ENCODE measurements at places on chromosomes 2 and 18.

GRCh38 chr18:10847408-10847790 is 302.0 kb downstream of the PIEZO2 start:
- no peak for DNase-seq
- no peak overlapping the region for H3K27ac ChIP-seq
- H3K36me3 ChIP-seq: no peaks in the 10 kb centered on the region
- H3K27me3 ChIP-seq: no peaks in the 10 kb centered on the region
- no peak overlapping the region for H3K4me3 ChIP-seq

- no peak for DNase-seq
- no peaks in the 10 kb centered on the region for H3K36me3 ChIP-seq
- H3K27me3 ChIP-seq: peaks cover 2% of the 10 kb centered on the region
- H3K4me3 ChIP-seq: no peak overlapping the region
- no peak overlapping the region for H3K27ac ChIP-seq
- H3K4me1 ChIP-seq: no peaks in the 10 kb centered on the region
These were observed 94.0 kb downstream of the CELF4 start for GRCh38 chr18:37471637-37472036.

DNA sequence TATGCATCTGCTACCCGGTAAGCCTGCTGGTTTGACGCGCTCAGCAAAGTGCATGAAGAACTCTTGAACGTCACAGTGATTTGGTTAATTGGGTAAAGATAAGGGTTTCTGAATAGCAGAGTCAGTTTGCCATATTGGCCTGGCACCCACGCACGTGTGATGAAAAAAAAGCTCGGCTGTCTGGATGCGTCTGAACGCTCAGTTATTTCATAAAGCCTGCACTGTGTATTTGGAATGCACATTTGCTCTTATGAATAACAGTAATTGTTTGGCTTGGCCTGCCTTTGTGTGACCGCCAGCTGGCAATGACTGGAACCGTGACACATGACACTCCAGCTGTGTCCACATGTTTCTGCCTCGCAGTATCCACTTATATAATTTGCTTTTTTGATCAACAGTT is 129.2 kb upstream of the MEIS1 start:
- no peaks in the 10 kb centered on the region for H3K36me3 ChIP-seq
- H3K27me3 ChIP-seq: no peaks in the 10 kb centered on the region
- no peaks in the 10 kb centered on the region for H3K4me1 ChIP-seq
- H3K27ac ChIP-seq: no peak overlapping the region
- no peak for DNase-seq

DNA sequence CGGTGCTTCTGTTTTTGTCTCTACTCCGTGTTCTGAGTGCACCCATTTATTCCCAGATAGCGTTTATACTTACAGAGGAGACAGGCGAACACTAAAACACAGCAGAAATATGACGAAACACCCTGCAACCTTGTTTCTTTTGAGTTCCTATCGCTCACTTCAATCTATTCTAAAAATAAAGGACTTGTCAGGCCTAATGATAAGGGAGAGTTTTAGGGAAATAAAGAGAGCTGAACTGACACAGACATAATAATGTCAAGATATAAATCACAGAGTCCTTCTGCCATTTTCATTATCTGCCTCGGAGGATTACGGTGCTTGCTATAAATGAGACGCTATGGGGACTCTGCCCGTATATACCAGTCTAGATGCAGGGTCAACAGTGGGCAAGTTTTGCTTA is 659.7 kb upstream of the SALL3 start:
- no peaks in the 10 kb centered on the region for H3K36me3 ChIP-seq
- peaks cover 12% of the 10 kb centered on the region for H3K27me3 ChIP-seq
- DNase-seq: no peak
- H3K27ac ChIP-seq: no peak overlapping the region
- H3K4me3 ChIP-seq: no peak overlapping the region
- no peaks in the 10 kb centered on the region for H3K4me1 ChIP-seq

- H3K4me3 ChIP-seq: no peak overlapping the region
- no peak for DNase-seq
- no peaks in the 10 kb centered on the region for H3K27me3 ChIP-seq
- peak overlapping the region; percentile 80 for H3K27ac ChIP-seq
These were observed 240.7 kb downstream of the TGIF1 start for GRCh38 chr18:3690764-3691066.

All from Panc1 (cell line).